ENCODE measurements at places on chromosomes 7 and 10.

GRCh38 chr10:42743697-42744096, 38.9 kb upstream of the BMS1 start:
- DNase-seq: no peak

- no peak for DNase-seq
These were observed 100.5 kb downstream of the PRKAG2 start for GRCh38 chr7:151776446-151776845.

- DNase-seq: no peak
These were observed 74.4 kb downstream of the GLCCI1 start for GRCh38 chr7:8042796-8043535.

DNA sequence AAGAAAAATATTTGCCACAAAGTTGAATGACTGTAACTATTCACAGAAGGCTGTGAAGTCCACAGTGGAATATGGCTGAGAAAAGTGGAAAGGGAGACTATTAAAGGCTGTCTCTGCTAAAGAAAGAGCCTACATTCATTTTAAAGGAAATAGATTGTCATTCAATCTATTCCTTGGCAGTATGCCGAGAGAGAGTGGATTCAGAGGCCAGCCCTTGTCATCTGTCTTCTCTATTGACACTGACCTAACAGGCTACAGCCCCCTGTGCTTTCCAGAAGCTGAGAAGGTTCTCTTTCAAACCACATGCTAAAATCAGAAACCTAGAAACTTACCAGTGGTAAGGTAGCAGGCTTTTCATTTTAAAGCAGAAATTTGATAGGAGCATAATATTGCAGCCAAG, 12.1 kb downstream of the ODAD2 start:
- no peak for DNase-seq

- no peak for DNase-seq
These were observed 13.5 kb upstream of the GPR85 start for GRCh38 chr7:113100121-113100603.

- DNase-seq: no peak
These were observed 639.2 kb upstream of the POT1 start for GRCh38 chr7:125568799-125569198.

DNA sequence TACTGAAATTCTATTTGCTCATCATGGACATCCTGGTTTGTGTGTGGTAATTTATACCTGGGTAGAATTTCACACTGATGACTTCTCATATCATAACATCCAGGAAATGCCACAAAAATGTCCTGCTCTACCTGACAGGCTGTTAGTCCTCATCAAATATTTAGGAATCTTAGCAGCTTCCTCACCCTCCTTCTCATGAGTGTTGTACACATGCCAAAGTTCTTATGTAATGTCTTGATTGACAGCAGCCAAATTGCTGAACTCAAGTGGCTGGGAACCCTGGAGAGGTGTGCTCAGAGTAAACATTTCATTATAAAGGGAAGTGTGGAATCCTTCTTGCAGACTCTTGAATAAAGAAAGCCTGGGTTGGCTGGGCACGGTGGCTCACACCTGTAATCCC, 8.9 kb downstream of the EEPD1 start:
- DNase-seq: no peak

- DNase-seq: no peak
These were observed 2.2 kb upstream of the INPP5F start for GRCh38 chr10:119723624-119724023.

DNA sequence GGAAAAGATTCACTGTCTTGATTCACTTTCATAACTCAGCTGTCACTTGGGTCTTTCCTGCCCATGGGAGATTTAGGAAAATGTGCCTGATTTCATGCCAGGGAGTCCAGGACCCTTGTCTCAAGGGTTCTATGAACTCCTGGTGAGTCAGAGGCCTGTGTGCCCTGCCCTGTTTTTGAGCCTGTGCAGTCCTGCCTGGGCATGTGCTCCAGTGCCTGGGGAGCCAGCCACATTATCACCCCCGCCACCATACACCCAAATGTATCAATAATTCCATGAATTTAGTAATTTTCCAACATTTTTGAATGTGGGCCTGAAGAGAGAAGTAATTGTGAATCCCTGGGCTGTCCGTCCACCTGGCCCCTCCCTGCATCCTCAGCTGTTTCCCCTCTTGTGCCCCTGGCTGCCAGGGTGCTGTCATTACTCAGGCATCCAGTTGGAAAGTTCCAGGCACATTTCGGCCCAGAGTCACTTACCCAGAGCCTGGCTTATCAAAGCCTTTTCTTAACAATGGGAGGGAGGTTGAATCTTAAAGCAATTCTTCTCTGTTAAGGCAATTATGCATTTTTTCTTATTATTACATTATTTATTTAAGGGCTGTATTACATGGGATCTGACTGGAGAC, 287.8 kb upstream of the CDC14C start:
- no peak for DNase-seq

- no peak for DNase-seq
These were observed 80.2 kb downstream of the PDSS1 start for GRCh38 chr10:26777686-26778085.

GRCh38 chr10:29227201-29227600, 61.7 kb upstream of the LYZL1 start:
- DNase-seq: no peak

- no peak for DNase-seq
These were observed 567 bp downstream of the GTF2IRD1 start for GRCh38 chr7:74454021-74454924.

GRCh38 chr7:82388138-82388537, 55.4 kb downstream of the CACNA2D1 start:
- no peak for DNase-seq

DNA sequence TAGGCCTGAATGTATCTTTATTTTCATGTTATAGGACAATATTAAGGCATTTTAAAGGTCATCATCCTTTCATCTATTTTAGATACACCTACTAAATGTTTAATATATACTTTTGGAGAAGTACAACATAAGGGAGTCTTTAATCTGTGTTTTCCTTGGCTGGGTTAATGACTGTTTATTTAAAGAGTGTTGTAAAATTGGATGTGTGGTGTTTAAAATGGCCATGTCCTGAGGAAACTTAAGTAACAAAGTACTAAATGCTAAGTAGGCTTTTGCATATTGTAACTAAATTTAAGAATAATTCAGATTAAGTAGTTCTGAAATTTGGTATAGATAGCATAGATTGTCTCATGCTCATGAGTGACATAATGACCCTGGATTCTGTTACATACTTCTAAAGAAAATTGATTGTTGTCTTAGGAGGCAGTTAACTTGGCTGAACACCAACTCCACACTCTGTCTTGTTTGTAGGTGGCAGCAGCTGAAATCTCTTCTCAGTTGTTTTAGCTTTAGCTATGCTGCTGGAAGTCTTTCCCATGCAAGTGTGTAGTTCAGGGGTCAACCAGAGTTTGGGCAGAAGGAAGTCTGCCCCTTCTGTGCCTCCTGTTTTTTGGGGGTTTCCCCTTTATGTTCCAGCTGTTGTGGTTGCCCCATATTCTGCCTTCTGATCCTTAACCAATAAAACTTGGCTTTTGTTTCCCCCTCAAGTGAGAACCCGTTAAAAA, 29.2 kb downstream of the DLD start:
- no peak for DNase-seq

DNA sequence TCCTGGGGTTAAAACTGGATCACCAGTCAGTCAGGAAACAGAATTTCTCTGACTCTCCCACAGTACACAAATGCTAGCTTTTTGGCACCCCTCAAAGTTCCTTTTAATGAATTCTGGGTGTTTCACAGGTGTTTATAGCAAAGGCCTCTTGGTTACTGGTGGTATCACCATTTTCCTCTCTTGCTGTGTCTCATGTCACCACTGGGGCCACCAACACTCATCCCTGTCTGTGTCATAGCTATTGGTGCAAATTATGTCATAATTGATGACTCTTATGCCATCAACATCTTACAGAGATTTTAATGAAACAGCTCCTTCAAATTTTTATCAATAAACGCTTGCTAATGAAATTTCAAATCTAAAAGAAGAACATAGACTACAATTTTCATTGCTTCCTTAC, 27.7 kb upstream of the OSBPL3 start:
- DNase-seq: no peak

DNA sequence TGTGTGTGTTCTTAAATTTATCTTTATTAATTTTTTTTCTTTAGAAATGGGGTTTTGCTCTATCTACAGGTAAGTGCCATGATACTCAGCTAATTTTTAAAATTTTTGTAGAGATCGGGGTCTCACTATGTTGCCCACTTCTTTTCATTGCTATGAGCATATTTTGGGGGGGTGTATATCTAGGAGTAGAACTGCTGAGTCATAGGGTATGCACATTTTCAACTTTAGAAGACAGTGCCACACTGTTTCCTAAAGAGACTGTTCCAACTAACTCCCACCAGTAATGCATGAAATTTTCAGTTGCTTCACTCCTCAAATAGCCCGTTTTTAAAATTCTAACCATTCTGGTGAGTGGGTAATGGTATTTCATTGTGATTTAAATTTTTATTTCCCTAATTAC, 108.3 kb downstream of the CUL2 start:
- DNase-seq: no peak

DNA sequence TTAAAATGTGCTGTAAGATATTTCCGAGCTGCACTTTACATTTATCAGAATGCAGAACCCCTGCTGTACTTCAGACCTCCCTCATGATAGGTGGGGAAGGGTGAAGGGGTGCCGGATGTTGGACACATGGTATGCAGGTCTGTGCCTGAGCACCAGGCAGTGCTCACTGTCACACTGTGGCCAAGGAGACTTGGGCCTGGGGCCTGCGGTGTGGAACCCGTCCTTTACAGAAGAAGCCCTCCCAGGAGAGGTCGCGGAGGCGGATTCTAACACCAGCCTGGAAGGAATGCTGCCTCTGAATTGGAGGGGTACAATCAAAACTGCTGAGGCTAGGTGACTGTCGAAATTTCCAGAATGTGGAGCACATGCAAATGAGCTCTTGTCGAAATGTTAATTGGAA, 34.5 kb downstream of the DNAJB6 start:
- no peak for DNase-seq

- DNase-seq: no peak
These were observed 57.4 kb downstream of the CDK6 start for GRCh38 chr7:92778972-92779371.

- no peak for DNase-seq
These were observed 720.2 kb upstream of the FZD8 start for GRCh38 chr10:36362257-36362656.

GRCh38 chr7:17150018-17150417, 148.4 kb upstream of the AHR start:
- no peak for DNase-seq

DNA sequence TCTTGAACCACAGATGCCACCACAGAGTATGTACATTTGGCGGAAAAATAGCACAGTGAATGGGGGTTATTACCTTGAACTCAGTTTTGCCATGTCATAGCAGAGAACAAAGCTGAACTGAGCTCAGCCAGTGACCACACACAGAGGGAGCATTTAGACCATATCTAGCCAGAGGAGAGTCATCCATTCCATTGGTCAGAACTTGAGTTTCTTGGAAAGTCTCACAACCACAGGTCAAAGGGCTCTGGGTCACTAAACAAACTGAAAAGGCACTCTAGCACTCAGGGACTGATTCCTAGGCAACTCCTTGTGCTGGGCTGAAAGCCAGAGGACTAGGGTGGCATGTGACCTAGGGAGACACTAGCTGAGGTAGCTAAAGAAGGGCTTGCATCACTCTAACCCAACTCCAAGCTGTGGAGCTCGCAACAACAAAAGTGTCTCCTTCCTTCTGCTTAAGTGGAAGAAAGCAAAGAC, 239.7 kb upstream of the SEMA3D start:
- DNase-seq: no peak

Data from activated CD8-positive, alpha-beta memory T cell treated with anti-CD3 and anti-CD28 coated beads for 1 hour (primary cell).